ENCODE measurements at places on chromosomes 13 and 19.

DNA sequence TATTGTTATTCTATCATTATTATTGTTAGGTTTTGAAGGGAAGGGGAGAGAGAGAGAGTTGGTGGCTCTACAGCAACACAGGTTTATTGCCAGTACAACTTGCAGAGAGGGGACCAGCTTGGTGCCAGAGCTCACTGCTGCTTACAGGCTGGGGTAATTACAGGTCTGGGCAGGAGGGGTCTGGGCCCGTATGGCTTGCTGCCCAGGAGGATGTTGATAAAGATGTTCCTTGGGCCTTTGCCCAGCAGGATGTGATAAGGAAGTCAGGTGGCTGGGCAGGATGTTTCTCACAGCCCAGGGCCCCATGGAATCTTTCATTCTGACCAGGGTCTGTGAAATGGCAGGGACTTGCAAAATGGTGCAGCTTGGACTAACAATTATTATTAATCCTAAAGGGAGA, 64.2 kb upstream of the ZNF599 start:
- peak; percentile 64 for DNase-seq

GRCh38 chr19:461721-462551, 1.1 kb upstream of the SHC2 start:
- DNase-seq, result no peak

DNA sequence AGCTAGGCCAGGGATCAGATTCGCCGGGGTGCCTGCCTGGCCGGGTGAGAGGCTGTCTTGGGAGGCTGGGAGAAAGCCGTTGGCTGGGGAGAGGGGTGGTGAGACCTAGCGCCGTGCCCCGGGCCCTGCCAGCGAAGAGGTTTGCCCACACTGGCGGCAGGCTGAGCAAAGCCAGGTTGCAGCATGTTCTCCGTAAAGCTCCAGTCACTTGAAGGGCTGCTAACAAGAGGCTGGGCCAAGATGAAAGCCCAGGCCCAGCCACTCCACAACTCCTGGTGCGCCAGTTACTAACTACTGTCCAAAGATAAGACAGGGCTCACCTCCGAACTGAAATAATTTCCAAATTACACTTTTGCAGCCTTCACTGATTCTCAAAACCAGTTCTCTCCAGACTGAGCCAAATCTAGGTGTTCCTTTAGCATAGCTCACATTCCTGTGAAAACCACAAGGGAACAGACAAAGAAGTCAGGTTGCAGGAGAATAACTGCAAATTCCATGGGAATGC, 16.3 kb downstream of the ELAVL1 start:
- no peak for DNase-seq

DNA sequence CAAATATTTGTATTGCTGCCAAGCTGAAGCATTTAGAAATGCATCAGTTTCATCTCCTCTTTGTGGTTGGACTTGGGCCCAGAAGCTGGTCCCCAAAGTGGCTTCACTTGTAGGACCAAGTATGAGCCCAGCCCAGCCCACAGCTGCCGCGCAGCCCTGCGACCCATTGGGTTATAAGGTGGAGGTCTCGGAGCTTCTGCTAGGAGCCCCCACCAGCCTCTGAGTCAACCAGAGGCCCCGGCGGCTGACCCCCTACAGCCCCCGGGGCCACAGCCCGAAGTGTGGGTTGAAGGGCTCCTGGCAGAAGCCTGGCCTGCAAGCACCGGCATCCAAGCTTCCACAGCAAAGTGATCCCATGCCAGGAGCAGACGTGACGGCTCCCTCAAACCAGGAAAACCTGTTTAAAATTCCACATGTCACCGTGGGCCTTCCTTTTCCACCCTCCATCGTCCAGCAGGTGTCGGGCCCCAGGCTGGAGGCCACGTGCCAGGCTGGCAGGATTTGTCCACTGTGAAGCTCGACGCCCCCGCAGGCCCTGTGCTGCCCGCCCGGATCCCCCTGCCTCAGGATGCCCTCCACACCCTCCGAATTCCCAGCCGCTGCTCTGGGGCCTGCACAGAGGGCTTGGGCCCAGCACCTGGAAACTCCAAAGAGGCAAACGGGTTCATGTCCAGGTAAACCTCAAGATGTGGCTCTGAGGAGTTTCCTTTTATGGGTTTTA, 54.7 kb downstream of the C13orf46 start:
- DNase-seq, result no peak

DNA sequence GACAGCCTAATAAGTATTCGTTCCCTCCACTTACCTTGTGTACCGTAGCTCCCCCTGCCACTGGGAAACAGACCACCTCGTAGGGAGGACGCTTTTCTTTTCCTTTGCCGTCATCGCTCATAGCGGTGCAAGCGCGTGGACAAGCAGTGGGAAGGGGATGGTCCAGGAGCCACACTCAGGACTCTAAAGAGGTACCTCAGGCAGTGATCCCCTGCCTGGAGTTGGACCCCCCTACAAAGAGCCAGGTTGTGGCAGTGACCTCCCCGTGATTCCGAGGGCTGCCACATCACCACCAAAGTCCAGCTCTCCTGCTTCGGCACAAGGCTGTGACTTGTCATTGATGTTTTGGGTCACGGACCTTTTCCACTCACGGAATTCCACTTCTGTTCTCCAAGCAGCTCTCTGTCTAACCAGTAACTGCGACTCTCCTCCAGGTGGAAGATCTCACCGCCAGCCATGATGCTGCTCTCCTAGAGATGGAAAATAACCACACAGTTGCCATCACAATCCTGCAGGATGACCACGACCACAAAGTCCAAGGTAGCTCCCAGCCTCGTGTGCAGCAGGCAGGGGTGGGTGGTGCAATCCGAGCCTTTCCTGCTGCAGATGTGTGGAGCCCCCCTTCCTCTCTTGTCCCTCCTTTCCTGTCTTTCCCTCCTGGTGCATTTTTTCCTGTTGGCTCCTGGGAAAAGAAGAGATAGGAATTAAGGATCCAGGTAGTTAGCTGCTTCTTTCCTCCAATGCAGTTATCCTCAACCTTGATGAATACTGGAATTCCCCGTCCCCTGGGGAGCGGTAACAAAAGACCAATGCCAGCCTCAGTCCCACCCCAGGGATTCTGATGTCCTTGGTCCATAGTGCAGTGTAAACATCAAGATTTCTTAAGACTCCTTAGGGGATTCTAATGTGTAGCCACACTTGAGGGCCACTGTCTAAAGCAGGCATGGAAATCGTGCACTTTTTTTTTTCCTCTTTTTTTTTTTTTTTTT, 107.7 kb downstream of the SLC7A1 start:
- no peak for DNase-seq

DNA sequence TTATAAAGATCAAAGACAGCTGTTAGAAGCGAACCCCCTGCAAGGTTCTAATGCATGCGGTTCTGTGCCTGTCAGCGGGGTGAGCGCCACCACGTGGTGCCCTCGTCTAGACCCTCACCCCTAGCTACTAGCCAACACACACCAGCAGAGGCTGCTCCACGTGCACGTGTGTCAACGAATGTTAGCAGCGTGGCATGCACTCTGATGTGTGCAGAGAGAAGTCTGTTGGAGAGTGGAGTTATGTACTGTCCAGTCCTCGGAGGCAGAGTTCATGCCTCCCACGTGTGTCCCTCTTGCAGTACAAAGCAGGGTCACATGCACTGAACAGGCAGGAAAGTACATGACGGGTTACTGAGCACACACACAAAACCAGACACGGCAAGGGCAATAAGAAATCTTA, 75.0 kb upstream of the SLC15A1 start:
- DNase-seq, result no peak

GRCh38 chr13:113297370-113298042, 467 bp downstream of the LAMP1 start:
- peak; percentile 24 for DNase-seq

DNA sequence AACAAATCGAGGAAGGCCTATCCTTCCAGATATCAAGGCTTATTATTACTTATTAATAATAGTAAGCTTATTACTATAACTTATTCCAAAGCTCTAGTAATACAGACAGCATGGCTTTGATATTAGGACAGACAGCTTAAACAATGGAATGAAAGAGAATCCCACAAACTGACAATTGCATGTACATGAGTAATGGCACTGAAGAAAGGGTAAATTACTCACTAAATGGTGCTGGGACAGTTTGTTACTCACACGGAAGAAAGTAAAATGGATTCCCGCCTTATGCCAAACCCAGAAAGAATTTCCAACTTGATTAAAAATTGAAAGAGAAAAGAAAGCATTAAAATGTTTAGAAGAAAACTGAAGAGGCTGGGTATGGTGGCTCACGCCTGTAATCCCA, 60.3 kb downstream of the MIPEP start:
- no peak for DNase-seq

- peak; percentile 6 for DNase-seq
Observed at GRCh38 chr13:52885141-52885540, 36.7 kb upstream of the PCDH8 start.

- no peak for DNase-seq
Observed at GRCh38 chr13:30120133-30120822, 187.1 kb downstream of the KATNAL1 start.

- no peak for DNase-seq
Observed at GRCh38 chr19:6790194-6791128, 18.0 kb downstream of the VAV1 start.

DNA sequence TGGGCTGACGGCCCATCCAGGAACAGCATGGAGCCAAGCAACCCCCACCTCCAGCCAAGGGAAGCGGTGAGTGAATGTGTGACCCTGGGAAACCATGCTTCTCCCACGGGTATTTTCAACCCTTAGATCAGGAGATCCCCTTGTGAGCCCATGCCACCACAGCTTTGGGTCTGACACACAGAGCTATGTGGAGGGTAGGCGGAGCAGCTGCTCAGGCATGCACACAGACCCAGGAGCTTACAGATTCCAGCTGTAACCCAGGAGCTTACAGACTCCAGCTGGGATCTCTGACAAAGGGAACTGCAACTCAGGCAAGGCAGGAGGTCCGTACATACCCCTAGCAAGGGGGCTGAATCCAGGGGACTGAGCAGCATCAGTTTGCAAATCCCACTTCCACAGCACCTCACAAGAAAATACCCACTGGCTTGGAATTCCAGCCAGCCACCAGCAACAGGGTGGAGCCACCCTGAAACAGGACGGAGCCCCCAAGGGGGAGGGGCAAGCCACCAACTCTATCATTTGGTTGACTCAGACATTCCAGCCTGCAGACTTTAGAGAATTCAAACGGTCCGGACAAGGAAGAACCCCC, 40.8 kb upstream of the RFXAP start:
- DNase-seq, result no peak

- DNase-seq, result no peak
Observed at GRCh38 chr13:20064128-20064527, 96.7 kb downstream of the GJA3 start.

DNA sequence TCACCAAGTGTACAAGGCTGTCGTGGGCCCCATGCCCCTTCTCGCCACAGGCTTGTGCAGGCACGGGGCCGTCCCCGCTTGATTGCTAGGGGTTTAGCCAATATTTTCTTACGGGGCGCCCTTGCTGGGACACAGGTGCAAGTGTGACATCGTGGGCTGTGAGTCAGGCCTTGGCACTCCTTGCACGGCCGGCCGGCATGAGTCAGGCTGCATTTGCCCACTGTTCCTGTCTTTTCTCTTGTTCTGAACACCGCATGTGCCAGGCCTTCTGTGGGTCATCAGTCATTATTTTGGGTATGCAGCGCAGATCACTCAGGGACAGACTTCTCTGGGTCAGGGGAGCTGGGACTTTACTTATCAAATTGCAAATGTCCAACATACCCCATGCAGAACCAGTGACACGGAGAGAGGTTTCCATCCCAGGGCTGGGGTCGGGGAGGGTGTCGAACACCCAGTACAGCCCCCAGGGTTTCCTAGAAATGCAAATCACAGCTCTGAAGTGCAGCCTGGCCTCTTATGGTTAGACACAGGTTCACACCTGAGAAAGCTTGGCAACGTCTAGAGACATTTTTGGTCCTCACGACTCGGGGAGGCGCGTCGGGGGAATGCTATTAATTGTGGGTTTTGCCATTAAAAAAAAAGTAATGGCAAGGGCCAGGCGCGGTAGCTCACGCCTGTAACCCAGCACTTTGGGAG, 22.5 kb upstream of the KLF2 start:
- no peak for DNase-seq

GRCh38 chr13:106385654-106386053, 149.8 kb downstream of the EFNB2 start:
- no peak for DNase-seq

DNA sequence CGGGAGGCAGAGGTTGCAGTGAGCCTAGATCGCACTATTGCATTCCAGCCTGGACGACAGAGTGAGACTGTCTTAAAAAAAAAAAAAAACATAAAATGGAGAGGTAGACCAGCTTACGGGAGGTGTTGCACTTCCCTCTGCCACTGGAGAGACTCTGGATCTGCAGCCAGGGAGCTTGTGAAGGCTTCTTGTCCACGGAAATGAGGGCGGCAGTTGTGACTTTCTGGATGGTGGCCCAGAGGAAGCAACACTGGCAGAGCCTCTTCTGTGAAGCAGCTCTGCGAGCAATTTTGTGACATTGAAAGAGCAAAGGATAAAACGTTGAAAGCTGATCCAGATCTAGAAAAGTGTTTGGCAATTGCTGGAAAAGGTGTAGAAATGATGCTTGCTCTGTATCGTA, 10.4 kb downstream of the SPINT2 start:
- DNase-seq, result peak; percentile 25

DNA sequence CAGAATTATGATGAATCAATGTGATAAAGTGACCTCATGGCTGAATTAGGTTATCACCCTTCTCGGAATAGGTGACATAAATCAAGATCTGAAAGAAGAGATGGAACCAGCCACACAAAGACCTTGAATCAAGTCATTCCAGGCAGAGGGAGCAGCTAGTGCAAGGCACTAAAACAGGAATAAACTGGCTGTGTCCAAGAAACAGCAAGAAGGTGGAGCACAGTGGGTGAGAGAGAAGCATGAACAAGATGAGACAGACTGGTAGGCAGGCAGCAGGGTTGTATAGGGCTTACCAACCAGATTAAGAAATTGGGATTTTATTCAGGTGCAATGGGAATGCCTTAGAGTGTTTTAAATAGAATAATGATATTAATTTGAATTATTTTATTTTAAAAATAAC, 470.3 kb downstream of the PCDH20 start:
- no peak for DNase-seq

DNA sequence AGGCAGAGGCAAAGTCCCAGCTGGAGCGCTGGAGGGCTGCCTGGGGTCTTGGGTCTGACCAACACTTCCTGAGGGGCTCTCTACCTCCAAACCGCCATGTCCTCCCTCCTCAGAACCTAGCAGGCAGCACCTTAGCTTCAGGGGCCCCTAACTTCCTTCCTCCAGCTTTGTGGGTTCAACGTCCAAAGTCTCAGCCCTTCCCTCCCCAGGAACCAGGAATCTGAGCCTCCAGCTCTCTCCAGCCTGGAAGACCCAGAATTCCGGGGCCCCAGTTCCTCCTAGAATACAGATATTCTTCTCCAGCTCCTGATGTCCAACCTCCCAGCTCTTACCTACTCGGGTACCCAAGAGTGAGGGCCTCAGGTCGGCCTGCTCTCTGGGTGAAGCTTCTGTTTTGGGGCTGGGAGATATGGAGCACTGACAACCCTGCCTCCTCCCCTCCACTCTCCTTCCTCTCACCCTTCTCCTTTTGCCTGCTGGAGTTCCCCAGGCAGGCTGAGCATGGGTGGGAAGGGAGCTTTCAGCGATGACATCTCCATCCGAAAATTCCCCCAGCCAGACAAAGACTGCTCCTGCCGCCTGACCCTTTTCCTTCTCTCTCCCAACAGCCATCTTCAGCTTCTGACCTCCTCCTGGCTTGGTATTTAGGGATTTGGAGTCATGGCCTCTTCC, 3.5 kb downstream of the TMEM150B start:
- no peak for DNase-seq

All from hematopoietic multipotent progenitor cell treated with erythropoietin and hydrocortisone succinate and interleukin-3 and kit ligand, for 8 days (in vitro differentiated cells).